ENCODE measurements at places on chromosomes 2 and 18. TPM values are rescaled to one million over a fixed set of nuclear protein-coding genes. Genes with fewer than 3 reads are reported as not detected.

DNA sequence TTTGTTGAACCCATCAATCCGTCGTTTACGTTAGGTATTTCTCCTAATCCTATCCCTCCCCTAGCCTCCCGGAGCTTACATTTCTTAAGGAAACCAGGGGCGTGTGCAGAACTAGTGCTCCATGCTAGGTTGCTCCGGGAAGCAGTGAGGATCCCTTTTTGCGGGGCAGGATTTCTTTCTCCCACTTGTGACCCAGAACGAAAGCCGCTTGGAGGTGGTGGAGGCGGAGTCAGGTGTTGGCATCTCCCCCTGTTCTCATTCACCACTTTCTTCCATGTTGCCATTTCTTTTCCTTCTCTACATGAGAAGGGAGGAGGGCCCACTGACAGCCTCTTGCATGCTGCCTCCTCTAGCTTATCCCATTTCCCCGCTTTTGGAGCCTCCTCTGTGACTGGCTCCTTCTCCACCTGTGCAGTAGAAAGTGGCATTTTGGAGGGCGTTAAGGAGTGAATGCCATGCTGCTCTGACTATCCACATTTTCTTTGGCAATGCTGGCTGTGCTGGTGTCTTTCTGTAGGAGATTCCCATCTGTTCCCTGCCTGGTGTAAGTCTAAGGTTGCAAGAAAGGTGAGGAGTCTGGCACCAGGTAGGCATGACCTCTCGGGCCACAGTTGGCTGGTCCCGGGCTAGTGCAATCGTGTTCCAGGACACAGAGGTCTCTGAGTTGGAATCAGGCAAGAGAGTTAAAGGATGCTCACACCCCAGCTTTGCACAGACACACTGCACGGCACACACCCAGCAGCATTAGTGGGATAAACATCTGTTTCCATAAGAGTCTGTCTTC, 89.5 kb downstream of the ACKR3 start:
- no peak for DNase-seq

- DNase-seq = no peak
These were observed 156.7 kb downstream of the TTN start for GRCh38 chr2:178650554-178650953.

Gene C2orf74
- 13.5 TPM for total RNA-seq

DNA sequence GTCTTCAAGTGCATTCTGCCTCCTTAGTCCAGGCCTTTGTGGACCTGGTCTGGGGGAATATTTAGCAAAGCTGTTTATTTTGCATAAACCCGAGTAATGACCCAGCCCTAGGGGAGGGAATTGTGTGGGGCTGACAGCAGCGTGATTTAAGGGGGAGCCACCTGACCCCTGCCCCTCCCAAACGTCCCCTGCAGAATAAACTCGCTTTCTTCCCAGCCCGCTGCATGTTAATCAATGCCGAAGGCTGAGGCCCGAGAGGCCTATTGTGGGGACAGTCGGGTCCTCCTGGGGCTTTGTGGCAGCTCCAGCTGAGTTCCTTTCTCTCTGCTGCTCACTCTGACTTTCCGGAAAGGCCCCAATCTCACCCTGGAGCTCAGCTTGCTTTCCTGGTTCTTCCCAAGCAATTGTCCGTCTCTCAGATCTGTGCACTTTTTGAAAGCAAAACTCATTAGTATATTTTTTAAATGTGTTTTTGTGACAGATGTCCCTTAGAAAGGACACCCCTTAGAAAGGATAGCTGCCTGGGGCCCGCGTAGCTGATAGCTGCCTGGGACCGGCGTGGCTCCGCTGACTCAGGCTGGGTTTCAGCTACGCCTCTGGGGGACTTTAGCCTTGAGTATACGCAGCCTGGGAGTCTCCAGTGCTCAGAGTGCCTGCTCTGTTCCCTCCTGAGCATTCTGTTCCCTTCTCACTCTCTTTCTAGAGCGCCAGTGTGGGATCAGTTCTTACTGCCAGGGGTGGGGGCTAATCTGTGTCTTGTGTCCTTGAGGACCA, 158.3 kb downstream of the GLI2 start:
- DNase-seq = no peak

Gene PIEZO2
- 7.3 TPM for total RNA-seq

DNA sequence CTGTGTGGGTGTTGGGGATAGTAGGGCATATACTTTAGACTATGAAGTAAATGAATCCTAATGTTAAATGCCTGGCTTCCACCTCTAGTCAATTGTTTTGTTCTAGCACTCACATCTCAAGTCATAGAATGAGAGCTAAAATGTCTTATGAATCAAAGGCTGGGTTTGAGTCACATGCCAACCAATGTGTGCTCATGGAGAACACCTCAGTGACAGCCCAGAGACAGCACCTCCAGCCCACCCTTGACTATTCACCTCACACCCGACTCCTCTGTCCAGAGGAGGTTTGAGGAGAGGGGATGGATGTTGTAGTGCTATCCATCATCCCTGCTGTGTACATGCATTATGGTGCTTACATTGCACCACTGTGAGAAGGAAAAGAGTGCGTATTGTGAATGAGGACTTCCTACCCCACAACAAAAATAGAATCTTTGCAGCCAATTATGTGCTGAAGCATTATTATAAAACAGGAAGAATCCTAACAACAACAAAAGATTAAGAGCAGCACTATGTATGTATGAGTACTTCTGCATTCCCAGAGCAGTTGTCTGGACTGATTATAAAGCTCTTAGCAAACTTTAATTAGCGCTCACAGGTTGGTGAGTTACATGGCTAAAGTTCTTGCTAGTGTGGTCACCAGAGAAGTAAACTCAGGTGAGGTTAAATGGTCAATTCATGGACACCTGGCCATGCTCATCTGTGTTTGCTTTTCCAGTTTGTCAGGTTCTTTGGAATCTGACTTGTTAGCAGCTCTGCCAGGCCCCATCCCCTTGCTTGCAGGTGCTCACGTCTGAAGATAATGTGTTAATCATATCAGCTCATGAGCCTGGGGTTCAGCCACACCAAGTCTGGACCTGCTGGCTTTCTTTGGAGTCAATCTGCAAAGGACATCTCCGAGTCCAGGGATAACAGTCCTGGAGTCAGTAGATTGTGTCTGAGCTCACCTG, 55.3 kb upstream of the NABP1 start:
- no peak for DNase-seq

Gene CIDEA
- total RNA-seq = not detected

- DNase-seq = peak; percentile 69
These were observed 37.0 kb downstream of the TPRKB start for GRCh38 chr2:73700131-73700611.

DNA sequence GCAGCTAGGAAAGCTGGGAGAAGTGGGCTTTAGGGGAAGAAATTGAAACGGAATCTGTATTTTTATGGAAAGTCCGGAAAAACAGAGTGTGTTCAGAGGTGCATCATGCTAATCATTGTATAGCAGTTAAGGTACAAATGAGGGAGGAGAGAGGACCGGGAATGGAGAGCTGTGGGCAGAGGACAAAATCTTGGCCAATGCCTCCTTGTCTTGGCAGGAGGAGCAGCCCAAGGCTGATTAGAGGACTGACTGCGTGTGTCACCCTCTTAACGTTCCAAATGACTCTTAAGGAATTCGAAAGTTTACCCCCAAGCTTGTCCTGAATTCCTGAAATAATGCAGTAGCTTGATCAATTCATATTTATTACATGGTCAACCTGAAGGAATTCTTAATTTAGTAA, 81.0 kb downstream of the ZNF236 start:
- no peak for DNase-seq

- DNase-seq = no peak
These were observed 37.3 kb downstream of the GPD2 start for GRCh38 chr2:156473445-156473844.

DNA sequence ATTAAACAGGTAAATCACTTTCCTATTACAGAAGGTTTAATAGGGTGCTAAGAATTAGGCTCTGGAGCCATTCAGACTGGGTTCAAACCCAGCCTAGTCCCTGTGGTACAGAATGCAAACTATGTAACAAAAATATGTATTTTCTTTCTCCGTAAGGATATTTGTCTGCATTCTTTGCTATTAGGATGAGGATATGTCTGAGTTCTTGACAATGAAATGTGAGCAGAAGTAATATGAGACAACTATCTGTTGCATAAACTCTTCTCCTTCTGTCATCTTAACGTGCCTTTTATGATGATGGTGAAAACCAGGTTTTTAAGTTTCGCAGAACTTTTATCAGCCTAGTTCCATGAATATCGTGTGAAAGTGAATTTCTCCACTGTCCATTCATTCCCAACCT, 1129.1 kb upstream of the ZEB2 start:
- no peak for DNase-seq

- DNase-seq = no peak
These were observed 78.2 kb downstream of the BCL11A start for GRCh38 chr2:60475123-60475830.

Gene SKOR2
- not detected for total RNA-seq

GRCh38 chr18:13409997-13410396, 191.4 kb downstream of the LDLRAD4 start:
- DNase-seq = no peak

Gene SLC8A1
- total RNA-seq = 6.0 TPM

- no peak for DNase-seq
These were observed 38.4 kb downstream of the EPAS1 start for GRCh38 chr2:46335391-46336282.

GRCh38 chr2:61356958-61357350, 113.9 kb downstream of the USP34 start:
- DNase-seq = no peak

Gene EFHD1
- total RNA-seq = 27.3 TPM

DNA sequence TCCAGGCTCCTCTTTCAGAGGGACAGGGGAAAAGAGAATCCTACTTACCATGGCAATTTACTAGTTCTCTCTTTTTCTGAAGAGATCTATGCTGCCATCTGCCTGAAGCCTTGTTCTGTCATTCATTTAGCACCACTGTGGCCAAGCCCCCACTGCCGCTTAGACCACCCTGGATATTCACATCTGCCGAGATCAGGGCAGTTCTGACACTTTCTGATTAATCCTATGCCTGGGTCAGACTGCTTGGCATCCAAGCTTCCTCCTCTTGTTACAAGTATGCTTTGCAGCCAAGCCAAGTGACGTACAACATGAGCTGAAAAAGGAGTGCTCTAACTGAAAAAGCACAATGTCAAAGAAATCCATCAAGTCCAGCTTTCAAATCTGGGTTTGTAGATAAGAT, 332.6 kb downstream of the SUCLG1 start:
- no peak for DNase-seq

DNA sequence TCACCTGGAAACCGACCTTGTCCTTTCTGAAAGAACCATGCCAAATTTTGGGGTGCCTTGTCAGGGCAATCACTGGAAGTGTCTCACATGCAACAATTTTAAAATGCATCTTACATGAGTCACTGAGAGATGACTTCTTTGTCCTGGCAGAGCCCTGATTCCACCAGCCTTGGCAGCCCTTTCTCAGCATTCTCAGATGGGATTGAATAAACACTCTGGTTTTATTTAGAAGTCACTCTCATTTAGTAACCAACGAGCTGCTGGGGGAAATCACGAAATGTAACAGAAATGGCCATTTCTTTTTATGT, 3.8 kb upstream of the ATP8B1 start:
- DNase-seq = no peak

GRCh38 chr2:233387225-233387624, 32.9 kb downstream of the DGKD start:
- DNase-seq = no peak

DNA sequence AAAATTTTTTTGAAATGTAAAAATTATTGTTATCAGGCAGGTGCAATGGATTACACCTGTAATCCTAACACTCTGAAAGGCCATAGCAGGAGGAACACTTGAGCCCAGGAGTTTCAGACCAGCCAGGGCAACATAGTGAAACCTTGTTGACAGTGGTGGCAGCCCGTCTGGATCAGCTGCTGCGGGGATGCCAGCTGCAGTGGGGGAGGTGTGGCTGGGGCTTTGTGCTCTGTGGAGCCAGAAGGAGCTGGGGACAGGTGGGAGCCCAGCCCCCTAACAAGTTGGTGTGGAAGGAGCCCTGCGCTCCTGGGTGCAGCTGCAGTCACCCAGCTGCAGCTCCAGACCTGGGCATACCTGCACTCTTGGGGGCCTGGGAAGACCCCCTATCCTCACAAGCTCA, 182.4 kb upstream of the MC4R start:
- DNase-seq = no peak

GRCh38 chr2:102099536-102100298, 42.8 kb upstream of the IL1R1 start:
- DNase-seq = no peak

DNA sequence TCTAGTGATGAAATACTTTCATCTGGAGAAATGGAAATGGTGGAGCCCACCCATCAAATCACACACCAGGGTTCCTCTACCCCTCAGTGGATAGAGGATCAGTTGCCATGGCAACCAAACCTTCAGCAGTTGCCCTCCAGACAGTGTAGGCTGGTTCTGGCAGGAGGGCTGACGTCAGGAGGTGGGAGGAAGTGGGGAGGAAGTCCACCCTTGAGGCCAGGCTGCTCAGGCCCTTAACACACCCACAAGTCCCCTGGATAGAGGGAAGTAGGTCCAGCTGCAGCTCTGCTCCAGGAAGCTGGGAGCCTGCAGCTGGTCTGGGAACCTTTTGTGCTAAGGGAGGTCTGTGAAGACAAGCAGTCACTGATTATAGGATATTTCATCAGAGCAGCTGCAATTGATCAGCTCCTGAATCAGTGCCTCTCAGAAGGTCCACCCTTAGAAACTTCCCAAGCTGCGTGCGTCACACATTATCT, 186.6 kb downstream of the MTX2 start:
- no peak for DNase-seq

Gene STAT4
- 0.98 TPM for total RNA-seq

Gene CYP26B1
- 4.4 TPM for total RNA-seq

- DNase-seq = no peak
These were observed 397.2 kb upstream of the FANCL start for GRCh38 chr2:58638256-58638805.

Gene ADD2
- 0.33 TPM for total RNA-seq

Gene UGT1A1
- 152 TPM for total RNA-seq

GRCh38 chr2:64327510-64328414, 126.2 kb upstream of the LGALSL start:
- no peak for DNase-seq

- no peak for DNase-seq
These were observed 120.7 kb upstream of the FHL2 start for GRCh38 chr2:105519516-105519915.

DNA sequence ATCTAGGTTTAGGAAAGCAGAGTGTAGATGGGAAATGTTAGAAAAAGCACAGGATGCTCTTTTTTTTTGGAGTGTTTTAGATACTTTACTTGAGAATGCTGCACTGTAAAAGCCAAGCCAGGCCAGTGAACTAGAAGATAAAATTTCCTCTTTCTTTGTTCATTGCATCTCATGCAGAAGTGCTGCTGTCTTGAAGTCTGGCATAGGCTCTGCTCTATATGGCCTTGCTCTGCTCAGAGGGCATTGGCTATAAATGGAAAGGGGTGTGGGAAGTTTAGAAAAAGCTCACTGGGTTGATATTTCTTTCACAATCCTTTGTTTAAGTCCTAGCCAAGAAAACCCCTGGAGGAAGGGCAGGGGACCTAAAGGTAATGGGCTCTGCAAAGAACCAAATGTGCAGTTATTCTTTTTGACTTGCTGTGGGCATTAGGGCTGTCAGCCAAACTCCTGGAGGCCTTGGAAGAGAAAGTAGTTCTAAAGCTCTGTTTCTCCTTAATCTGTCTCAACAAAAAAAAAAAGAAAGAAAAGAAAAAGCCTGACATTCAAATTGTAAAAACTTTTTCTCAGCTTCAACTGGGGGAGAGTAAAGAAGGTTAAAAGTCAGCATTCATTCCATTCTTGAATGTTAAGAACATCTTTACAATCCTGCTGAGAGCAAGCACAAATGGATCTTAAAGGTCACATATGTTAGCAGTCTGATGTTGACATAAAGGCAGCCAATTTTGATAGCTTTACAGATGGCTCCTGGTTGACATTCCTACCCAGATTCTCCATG, 338.3 kb downstream of the GULP1 start:
- DNase-seq = no peak

Gene PLCD4
- total RNA-seq = 0.43 TPM

Gene STEAP3
- total RNA-seq = 120 TPM

All from left lobe of liver (tissue), 2 donors.